ENCODE measurements at places on chromosomes 6 and 20.

DNA sequence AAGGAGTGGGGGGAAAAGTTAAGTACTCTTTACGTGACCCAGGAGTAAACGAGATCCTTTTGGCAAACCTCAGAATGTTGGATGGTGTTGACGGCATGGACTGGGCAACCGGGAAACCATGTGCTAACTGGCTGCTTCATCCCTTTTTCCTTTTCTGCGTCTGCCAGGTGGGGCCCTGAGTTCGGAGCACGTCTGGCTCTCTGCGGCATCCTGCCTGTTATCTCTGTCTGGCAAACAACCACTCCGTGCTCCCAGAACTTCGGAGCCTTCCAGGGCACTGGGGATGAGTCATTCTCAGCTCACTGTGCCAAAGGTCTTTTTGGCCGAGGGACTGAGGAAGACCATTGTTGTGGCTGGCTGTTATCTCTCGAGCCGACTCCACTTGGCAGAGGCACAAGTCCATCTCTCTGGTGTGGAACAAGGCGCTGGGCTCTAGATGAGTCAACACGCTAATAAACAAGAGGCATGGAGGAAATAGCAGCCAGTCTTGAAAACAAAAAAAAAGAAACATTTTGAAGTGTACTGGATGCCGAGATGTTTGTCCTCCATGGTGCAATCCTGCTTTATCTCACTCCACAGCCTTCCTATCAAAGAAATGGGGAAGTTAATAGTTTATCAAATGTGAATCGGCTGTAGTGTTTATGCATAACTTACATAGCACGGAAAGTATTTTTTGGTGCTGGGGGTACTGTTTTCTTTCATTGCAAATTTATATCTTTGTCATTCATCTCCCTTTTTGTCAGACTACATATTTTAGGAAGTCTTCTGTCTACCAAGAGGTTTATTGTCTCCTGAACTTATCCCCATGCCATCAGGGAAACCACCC is 64.6 kb upstream of the TXNDC5 start:
- DNase-seq, result no peak

- DNase-seq, result no peak
Observed at GRCh38 chr6:35392111-35392702, 49.8 kb downstream of the PPARD start.

DNA sequence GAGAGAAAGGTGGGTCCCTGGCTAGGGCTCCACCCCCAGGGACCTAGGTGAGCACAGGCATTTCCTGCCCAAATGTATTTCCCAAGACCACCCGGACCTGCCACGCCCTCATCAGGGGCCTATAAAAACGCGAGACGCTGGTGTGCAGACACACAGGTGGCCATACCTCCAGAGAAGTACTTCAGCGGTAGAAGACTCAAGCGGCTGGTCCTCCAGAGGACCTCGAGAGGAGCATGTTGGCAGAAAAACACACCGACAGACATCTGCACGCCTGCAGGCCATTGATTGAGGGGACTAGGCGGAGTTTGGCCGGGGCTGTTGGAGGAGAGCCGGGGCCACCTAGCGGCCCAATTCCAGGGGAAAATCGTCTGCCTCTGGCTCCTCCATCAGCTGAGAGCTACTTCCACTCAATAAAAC is 695.8 kb upstream of the MMS22L start:
- no peak for DNase-seq

DNA sequence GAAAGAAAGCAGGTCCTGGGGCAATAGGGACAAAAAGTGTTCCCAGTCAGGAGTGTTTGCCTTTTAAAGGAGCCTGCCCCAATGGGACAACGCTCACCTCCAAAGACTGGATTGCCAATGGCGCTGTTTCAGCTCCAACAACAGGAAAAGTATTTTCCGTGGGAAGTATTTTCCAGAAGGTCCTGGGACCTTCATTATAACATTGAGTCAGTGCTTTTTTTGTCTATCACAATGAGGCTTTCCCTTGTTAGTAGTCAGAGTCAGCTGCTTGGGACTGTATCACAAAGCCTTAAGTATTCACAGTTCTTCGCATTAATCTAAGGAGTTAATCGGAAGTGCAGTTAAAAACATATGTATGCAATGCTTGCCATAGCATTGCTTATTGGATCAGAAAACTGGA is 17.3 kb downstream of the TRAF3IP2 start:
- no peak for DNase-seq

DNA sequence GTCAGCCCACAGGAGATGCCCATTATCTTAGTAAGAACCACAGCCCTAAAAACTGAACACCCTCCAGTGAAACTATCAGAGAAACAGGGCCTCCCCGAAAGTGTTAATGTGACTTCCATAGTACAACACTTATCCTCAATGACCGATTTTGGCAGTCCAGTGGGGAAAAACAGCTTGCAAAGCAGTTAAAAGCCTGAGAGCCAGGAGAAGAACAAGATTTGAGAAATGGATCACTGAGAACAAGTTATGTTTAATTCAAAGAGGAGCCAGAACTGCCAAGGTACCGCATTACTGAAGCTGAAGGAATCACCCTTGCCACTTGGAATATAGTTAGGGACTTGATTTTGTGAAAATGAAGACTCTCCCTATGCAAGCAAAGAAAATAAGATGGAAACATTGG is 236.9 kb downstream of the QKI start:
- DNase-seq, result no peak

GRCh38 chr20:1225783-1226654 is at the start of gene RAD21L1:
RAD21L1 (plus strand) TSS chr20:1226044; CDS start chr20:1228454, 2,410 bp downstream.
- DNase-seq, result peak; percentile 76

DNA sequence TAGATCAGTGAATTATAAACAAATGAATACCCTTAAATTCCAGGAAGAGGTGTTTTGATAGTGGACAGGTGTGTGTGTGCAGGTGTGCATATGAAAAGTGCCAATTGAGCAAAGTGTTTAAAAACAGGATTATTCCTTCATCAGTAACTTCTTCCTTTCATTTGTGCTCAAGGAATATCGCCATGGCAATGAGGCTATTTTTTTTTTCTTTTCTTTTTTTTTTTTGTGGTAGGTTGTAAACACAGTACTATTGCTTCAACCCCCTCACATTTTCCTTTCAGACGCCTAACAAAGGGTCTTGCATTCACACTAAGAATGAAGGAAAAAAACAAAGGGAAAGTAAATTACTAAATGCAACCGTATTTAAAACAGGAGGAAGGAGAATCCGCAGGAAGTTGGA is 2.0 kb upstream of the HSPA1B start:
- DNase-seq, result no peak

DNA sequence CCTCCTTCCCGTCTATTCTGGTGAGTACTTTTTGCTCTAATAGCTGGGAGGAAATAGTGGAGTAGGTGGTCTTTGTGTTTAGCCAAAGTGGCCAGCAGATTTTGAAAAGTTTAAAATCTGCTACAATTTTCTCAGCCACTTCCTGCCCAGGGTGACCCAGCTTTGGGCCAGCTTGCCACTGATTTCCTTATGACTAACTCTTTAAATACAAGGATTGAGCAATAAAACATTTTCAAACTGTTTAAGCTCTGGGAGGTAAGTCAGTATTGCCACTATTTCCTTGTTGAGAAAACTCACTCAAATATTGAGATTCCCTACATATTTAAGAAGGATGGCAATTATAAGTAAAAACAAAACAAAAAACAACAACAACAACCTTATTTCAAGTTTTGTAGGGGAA is 54.5 kb downstream of the TRMT11 start:
- DNase-seq, result no peak

DNA sequence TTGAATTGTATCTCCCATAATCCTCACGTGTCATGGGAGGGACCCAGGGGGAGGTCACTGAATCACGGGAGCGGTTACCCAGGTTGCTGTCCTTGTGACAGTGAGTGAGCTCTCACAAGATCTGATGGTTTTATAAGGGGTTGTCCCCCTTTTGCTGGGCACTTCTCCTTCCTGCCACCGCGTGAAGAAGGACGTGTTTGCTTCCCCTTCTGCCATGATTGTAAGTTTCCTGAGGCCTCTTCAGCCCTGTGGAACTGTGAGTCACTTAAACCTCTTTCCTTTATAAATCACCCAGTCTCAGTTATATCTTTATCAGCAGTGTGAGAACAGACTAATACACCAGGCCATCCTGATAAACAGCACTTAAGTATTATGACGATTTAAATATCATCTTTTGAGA is 9.0 kb upstream of the MRGBP start:
- no peak for DNase-seq

DNA sequence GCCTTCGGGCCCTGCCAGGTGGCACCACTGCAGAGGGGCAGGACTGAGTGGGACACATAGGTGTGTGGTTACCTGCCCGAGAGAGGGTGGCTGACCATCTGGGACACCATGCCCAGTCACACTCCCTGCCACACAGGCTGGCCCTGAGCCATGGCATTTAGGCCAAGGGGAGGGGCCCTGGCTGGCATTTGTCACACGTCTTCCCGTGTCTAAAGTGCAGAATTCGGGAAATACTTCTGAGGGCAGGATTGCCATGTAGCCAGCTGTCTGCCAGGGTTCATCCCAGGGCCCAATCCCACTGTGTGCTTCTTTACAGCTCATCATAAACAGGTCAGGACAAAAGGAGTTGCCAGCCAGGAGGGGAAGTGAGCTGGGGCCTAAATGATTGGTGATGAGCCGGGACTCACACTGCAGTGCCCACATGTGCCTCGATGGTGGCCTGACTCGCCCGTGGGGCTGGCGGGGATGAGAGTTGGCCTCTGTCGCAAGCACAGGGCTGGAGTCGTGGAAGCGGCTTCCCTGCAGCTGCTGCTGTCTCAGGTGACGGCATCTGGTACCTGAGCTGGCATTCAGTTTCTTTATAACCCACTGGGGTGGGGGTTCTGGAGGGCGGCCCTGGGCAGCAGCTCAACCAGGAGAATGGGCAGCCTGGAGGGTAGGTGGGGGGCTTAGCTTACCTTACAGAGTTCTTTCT is 5.9 kb upstream of the UNC93A start:
- DNase-seq, result no peak

- no peak for DNase-seq
Observed at GRCh38 chr6:14596410-14596809, 478.8 kb downstream of the CD83 start.

GRCh38 chr6:89986650-89987074 is 92.4 kb downstream of the GJA10 start:
- DNase-seq, result no peak

- DNase-seq, result no peak
Observed at GRCh38 chr6:164169355-164169754, 754.8 kb downstream of the QKI start.

DNA sequence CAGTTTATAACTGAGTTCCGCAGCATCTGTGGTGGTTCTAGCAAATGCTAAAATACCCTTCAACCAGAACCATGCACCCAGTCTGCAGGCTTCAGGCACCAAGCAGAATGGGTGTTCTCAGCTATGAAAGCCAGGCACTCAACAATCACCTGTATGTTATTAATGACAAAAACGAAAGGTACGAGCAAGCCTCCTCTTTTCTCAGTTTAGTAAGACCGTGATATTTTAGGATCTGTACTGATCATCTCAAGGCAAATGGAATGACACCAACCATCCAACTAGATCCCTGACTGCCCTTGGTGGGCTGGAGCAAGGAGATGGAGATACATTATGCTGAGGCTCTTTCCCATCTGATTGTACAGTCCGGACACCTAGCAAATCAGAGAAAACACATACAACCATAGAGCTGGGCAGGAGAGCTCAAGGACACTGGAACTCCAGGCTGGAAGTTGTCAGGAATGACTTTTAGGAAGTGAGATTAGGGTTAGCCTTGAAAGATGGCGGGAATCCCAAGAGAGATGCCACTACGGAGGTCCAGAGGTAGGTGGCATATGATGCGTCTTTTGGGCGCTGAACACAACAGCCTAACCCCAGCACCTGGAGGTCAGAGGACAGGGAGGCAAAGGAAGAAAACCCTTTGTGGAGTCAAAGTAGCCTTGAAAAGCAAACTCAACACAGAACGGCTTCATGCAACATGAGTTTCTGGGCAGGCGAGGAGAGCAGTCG is 33.4 kb downstream of the SLC23A2 start:
- DNase-seq, result no peak

DNA sequence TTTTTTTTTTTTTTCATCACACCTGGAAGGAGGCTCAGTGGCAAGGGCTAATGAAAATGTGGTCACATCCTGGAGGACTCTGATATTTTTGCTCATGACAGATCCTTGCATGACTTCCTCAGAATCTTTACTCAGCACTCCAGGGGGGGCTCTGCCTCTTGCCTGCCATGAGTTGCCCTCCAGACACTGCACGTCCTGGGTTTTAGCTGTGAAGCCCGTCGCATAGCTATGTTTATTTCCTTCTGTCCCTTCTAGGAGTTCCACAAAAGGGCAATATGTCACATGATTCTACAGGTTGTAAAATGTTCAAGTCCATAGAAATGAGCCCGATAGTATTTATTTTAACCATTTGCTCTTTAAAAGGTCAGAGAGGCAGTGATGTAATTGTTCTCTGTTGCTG is 18.2 kb downstream of the MAS1 start:
- DNase-seq, result no peak

DNA sequence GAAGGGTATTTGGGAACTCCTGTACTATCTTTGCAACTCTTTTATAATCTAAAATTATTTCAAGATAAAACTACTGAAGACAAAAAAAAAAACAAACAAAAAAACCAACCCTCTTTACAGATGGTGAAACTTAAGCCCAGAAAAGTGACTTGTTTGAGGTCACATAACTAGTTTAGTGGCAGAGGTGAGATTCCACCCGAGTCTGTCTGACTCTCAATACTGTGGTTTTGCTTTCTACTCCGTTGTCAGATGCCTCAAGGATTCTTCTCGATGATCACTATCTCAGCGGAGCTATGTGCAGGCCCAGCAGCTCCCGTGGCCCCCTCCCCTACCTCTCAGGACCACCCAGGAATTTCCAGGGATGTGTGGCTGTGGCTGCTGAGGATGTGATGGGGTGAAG is 36.1 kb upstream of the KCNB1 start:
- no peak for DNase-seq

DNA sequence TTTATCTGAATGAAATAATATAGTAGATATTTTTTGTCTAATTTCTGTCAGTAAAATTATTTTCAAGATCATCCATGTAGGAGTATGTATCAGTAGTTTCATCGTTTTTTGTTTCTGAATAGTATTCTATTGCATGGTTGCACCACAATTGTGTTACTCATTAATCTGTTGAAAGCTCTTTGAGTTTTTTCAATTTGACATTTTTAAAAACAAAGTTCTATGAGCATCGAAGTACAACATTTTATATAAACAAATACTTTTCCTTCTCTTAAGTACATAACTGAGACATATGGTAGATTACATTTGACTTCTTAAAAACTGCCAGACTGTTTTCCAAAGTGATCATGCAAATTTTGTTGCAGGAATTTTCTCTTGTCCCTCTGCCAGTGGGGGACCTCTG is 1113.1 kb upstream of the CITED2 start:
- DNase-seq, result no peak

- DNase-seq, result no peak
Observed at GRCh38 chr6:118101831-118102345, 194.8 kb downstream of the SLC35F1 start.

GRCh38 chr6:143536461-143536865 is 24.9 kb upstream of the FUCA2 start:
- DNase-seq, result peak; percentile 30

- no peak for DNase-seq
Observed at GRCh38 chr6:93792746-93793145, 373.4 kb upstream of the EPHA7 start.

DNA sequence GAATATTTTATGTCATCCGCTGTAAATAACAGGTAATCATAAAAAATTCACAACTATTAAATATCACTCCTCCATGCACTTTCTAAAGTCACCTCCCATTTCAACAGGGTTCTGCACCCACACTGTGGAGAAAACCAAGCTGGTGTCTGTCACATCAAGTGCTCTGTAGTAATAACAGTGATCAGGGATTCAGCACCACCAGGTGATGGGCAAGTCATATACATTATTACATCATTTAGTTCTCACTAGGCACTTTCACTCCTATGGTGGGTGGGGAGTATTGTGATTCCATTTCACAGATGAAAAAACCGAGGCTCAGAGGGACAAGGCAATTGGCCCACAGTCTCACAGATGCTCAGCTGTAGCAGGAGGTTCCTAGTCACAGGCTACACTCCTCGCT is 8.7 kb downstream of the BFSP1 start:
- DNase-seq, result no peak
